CD4-positive, alpha-beta T cell treated with Interleukin-10 for 1 hour (primary cell): ENCODE measurements at places on chromosomes 6 and 20.

- DNase-seq = no peak
Measured at GRCh38 chr6:156774863-156775405, 2.2 kb upstream of the ARID1B start.

- no peak for DNase-seq
Measured at GRCh38 chr6:78525976-78526375, 341.4 kb upstream of the IRAK1BP1 start.

DNA sequence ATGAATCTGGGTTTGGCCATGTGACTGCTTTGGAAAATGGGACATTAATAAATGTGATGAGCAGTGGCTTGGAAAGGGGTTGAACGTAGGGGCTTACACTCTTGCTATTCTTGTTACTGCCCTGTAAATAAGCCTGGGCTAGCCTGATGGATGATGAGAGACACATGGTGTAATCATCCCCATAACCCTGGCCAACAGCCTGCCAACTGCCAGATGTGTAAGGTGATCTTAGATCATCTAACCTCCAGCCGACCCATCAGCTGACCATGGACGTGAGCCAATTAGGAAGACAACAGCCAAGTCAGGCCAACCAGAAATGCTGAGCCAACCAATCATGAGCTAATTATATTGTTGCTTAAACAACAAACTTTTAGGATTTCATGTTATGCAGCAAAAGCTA lies 25.2 kb downstream of the FBXO30 start:
- no peak for DNase-seq

GRCh38 chr20:57180387-57180786 lies 86.1 kb downstream of the BMP7 start:
- DNase-seq = no peak

- no peak for DNase-seq
Measured at GRCh38 chr6:166228839-166229528, 61.3 kb upstream of the TBXT start.

- DNase-seq = no peak
Measured at GRCh38 chr6:79180052-79180451, 54.4 kb downstream of the HMGN3 start.

- DNase-seq = no peak
Measured at GRCh38 chr6:16041327-16041726, 87.6 kb upstream of the MYLIP start.

GRCh38 chr6:95784019-95784418 lies 206.7 kb downstream of the MANEA start:
- DNase-seq = no peak

DNA sequence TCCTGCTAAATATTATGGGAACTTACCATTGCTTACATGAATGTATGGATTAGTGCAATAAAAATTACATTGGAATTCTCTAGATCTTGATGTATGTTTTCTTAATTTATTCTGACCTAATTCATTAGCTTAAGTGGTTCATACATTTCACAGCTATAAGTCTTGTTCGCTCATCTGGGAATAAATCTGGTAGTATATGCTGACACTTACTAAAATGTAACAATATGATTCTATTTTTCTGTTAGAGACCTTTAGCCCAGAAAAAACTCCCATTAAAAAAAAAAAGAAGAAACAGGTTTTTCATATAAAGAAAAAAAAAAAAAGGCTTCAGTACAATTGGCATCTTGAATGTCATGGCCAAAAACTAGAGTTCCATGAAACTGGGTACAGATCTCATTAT lies 394.1 kb upstream of the AGPAT4 start:
- DNase-seq = no peak

GRCh38 chr6:139364982-139365379 lies 9.5 kb downstream of the CITED2 start:
- no peak for DNase-seq

DNA sequence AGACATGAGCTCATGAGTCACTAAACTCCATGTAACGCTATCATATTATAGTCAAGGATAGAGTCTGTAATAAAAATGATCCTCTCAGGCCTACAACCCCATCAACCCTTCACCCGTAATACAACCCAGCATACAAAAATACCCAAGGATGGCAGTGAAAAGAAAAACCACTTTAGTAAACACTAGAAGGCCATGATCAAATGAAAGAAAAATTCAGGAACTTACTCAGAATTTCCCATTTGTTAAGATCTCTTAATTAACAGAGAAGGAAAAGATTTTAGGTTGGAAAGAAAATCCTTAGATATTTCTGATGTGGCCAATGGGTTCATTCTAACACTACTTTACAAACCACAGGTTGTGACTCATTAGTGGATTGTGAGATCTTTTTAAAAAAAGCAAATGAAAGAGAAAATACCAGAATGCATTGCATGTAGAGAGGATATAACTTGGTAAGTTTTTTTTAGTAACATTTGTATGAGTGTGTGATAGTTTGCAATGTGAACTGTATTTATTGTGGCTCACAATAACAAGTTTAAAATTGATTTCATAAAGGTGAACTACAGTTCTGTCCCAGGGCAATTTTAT lies 8.0 kb upstream of the UBE2J1 start:
- DNase-seq = no peak

GRCh38 chr6:150243620-150244314 lies 100.9 kb downstream of the PPP1R14C start:
- DNase-seq = no peak

GRCh38 chr6:66153247-66153646 lies 446.2 kb upstream of the EYS start:
- DNase-seq = no peak

- no peak for DNase-seq
Measured at GRCh38 chr6:136923954-136924673, 2.0 kb downstream of the SLC35D3 start.

GRCh38 chr6:11009353-11009752 lies 34.8 kb downstream of the ELOVL2 start:
- no peak for DNase-seq

GRCh38 chr6:75217193-75217592 lies 11.3 kb upstream of the COL12A1 start:
- no peak for DNase-seq

- no peak for DNase-seq
Measured at GRCh38 chr6:154593122-154593521, 82.6 kb upstream of the CNKSR3 start.

- no peak for DNase-seq
Measured at GRCh38 chr6:7974938-7975763, 64.6 kb upstream of the TXNDC5 start.

DNA sequence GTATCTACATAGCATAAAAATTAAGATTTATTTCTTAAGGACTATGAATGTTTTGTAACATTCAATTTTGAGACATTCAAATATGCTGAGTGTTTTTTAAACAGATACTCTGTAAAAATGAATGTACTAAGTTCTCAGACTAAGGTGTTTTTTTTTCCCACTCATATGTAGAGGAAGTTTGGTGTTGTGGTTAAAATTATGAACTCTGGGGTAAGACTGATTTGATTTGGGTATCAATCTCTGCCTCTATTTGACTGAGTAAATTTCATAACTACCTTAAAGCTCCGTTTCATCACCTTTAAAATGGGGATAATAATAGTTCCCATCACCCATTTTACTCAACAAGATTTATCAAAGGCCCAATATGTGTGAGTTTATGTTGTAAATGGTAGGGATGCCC lies 386.6 kb upstream of the FLRT3 start:
- DNase-seq = no peak
